ENCODE measurements at places on chromosomes 5 and 9.

DNA sequence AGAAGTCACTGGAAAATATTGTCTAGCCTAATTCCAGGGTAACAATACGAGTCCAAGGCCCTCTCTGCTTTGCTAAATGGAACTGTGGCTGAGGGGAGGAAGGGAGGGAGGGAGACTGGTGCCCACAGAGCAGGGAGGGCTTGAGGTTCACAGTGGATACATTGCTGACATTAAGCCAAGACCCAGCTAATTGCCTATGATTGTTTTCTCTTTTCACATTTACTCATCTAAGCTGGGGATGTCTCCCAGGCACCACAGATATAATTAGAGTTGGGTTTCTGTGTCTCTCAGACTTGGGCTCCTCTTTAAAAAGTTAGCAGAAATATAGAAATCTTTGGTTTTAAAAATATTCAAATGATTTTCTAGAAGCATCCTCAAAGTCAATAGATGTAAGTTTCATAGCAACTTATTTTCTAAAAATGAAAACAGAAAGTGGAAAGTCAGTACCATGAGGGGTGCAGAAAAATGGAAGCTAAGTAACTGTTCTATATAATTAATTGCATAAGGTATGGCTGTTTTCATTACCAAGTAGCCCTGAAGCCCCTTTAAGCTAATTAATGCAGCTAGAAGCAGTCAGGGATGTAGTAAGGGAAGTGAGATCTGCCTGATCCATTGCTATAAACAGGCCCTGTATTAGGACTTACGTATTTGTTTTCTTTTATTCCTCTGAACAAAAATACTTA, 259.8 kb downstream of the NDUFS4 start:
- no peak overlapping the region for H3K4me3 ChIP-seq
- no peaks in the 10 kb centered on the region for H3K36me3 ChIP-seq
- H3K27ac ChIP-seq = no peak overlapping the region
- no peak for DNase-seq

GRCh38 chr9:91495450-91495849, 71.8 kb upstream of the NFIL3 start:
- H3K4me1 ChIP-seq = no peaks in the 10 kb centered on the region
- no peak overlapping the region for H3K4me3 ChIP-seq
- peaks cover 14% of the 10 kb centered on the region for H3K27me3 ChIP-seq
- H3K27ac ChIP-seq = no peak overlapping the region
- no peak for DNase-seq

GRCh38 chr5:73673161-73673591, 47.2 kb downstream of the ARHGEF28 start:
- no peak overlapping the region for H3K4me3 ChIP-seq
- peaks cover 13% of the 10 kb centered on the region for H3K27me3 ChIP-seq
- no peaks in the 10 kb centered on the region for H3K36me3 ChIP-seq
- no peak for DNase-seq
- H3K4me1 ChIP-seq = no peaks in the 10 kb centered on the region
- no peak overlapping the region for H3K27ac ChIP-seq

GRCh38 chr9:5438301-5439162, 807 bp upstream of the PLGRKT start:
- DNase-seq = no peak
- peak overlapping the region; percentile 93 for H3K27ac ChIP-seq
- H3K27me3 ChIP-seq = no peaks in the 10 kb centered on the region
- H3K4me1 ChIP-seq = peaks cover 20% of the 10 kb centered on the region

- H3K36me3 ChIP-seq = no peaks in the 10 kb centered on the region
- no peak overlapping the region for H3K4me3 ChIP-seq
- DNase-seq = no peak
- no peak overlapping the region for H3K27ac ChIP-seq
Observed at GRCh38 chr9:38422555-38423260, 1.5 kb downstream of the IGFBPL1 start.

- H3K4me1 ChIP-seq = peaks cover 1% of the 10 kb centered on the region
- H3K27ac ChIP-seq = no peak overlapping the region
- H3K4me3 ChIP-seq = no peak overlapping the region
- no peak for DNase-seq
- H3K27me3 ChIP-seq = no peaks in the 10 kb centered on the region
- H3K36me3 ChIP-seq = no peaks in the 10 kb centered on the region
Observed at GRCh38 chr9:36328798-36329411, 70.7 kb upstream of the GNE start.

All from activated naive CD8-positive, alpha-beta T cell treated with anti-CD3 and anti-CD28 coated beads, Interleukin-2, amount 10 ng/mL, durations not matched to agents 7 days and 5 days (primary cell).